Forelimb muscle (tissue), 1 donor: ENCODE measurements at places on chromosomes 5 and 9.

DNA sequence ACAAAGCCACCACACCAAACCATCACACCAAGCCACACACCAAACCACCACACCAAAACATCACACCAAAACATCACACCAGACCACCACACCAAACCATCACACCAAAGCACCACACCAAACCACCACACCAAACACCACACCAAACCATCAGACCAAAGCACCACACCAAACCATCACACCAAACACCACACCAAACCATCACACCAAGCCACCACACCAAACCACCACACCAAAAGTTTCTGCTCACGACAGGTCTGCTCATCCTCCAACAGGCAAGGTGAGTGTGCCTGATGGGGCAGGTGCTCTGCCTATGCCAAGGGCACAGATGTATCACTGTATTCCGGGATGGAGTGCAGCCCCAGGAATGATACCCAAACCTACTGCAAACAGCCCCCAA, 87.9 kb upstream of the FSTL4 start:
- no peak for DNase-seq

DNA sequence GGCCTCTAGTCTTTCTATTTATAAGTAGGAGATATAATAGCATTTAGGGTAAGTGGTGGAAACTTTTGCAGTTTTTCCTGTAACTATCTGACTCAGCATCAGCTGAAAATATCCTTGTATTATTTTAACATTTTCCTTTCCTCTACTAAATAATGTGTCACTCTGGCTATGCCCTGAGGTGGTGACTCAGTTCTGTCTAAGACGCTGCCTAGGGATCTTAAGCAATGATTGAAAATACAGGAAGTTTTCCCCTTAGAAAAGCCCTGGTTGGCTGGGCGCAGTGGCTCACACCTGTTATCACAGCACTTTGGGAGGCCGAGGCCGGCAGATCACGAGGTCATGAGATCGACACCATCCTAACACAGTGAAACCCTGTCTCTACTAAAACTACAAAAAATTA, 9.3 kb upstream of the EDIL3 start:
- no peak for DNase-seq

- DNase-seq, result no peak
Measured at GRCh38 chr5:37816883-37817282, 23.0 kb downstream of the GDNF start.

GRCh38 chr9:14866200-14866749, 44.0 kb downstream of the FREM1 start:
- no peak for DNase-seq
